ENCODE measurements at places on chromosomes 7 and 10.

GRCh38 chr7:31234836-31235605 lies 105.5 kb downstream of the NEUROD6 start:
- no peak for DNase-seq

GRCh38 chr7:33075818-33076518 lies 13.4 kb upstream of the NT5C3A start:
- no peak for DNase-seq

DNA sequence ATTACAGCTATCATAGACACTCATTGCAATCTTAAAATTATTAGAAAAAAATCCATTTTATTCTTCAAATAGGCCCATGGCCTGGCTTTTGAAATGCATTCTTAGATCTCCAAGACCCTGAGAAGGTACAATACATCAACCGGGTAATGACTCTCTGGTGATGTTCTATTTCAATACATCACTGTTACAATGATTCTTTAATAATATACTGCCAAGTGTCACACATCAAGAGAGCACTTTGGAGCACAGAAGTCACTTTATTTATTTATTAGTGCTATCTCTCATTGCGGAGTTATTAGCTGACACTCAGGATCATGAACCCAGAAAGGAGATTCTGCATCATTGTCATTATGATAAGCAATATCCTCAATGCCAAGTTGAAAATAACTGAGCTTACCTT lies 748.5 kb upstream of the MBL2 start:
- DNase-seq, result no peak

GRCh38 chr7:32890010-32890792 lies 1.4 kb downstream of the KBTBD2 start:
- DNase-seq, result peak; percentile 6

- peak; percentile 68 for DNase-seq
Measured at GRCh38 chr7:102272075-102272916, 14.4 kb upstream of the SH2B2 start.

- DNase-seq, result no peak
Measured at GRCh38 chr10:49737474-49738201, 24.5 kb downstream of the OGDHL start.

DNA sequence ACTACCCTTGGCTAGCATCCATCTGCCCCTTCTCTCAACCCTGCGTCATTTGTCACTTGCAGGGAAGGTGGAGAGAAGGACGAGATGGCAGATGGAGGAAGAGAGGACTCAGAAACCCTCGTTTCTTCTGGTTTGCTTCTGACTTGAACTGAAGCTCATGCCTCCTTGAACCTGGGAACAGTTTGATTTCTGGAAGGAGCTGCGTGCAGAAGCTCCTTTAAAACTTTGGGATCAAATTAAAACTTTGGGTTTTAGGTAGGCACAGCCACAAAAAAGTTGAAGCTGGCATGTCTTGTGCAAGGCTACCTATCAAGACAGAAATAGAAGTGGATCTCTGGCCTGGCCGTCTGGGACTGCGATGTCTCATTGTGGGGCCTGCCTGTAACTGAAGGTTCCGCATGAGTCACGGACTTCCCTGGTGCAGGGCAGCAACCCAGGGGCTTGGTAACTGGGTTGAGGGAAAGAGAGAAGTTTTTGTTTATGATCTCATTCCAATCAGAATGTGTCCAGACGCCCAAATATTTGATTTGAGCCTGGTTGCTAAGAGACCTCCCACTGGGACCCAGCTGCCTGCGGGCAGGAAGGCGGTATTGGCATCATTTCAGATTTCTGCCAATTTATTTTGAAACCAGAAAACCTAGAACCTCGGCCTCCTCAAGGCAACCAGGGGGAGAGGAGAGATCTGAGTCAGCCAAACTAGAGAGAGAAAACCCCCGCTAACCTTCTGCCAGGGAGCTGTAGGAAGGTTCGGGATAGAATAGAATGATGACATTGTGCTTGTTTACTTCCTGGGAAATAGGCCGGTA lies 15.8 kb upstream of the CAMK1D start:
- DNase-seq, result peak; percentile 9

GRCh38 chr7:18290865-18291264 lies 204.7 kb upstream of the HDAC9 start:
- no peak for DNase-seq

GRCh38 chr10:47094126-47094525 lies 182.9 kb downstream of the PTPN20 start:
- no peak for DNase-seq

DNA sequence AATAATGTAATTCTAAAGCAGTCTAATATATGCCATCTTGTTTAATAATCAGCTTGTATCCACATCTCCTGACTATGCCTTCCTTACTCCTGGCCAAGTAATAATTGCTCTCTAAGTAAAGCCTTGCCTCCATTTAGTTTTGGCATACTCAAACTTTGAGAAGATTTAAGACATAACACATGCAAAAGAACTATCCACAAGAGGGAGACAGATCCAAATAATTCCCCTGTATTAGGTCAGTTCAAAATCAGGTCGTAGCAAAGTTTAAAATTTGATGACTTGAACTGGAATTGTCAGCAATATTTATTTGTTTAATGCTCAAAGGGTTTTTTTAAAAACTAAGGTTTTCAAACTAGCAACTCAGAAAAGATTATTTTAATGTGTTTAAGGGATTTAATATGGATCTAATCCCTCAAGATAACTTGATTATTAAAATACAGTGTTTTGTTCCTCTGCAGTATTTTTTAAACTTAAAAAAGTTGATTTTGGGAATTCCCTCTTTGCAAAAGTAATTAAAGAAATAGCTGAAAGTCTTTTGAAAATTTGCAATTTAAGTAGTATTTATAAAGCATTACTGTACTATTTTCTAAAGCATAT lies 95.3 kb downstream of the HDAC9 start:
- no peak for DNase-seq

DNA sequence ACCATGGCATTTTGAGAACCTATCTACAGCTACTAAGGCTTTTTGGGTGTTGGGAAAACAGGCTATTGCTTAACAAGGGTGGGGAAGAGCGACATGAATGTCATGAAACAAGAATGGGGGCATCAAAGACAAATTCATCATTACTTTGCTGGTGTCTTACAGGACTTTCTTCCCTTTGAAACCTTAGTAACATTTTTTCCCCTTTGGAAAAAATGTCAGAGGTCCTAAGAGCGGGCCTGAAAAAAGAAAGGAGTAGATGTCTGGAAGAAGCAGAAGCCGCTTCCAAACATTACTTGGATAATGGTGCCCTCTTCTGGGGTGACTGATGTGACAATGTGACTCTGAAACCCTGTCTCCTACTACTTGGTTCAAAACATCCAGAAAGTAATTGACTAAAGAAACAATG lies 3.8 kb upstream of the DDX50 start:
- no peak for DNase-seq

GRCh38 chr10:4033341-4033896 lies 248.4 kb upstream of the KLF6 start:
- DNase-seq, result no peak

DNA sequence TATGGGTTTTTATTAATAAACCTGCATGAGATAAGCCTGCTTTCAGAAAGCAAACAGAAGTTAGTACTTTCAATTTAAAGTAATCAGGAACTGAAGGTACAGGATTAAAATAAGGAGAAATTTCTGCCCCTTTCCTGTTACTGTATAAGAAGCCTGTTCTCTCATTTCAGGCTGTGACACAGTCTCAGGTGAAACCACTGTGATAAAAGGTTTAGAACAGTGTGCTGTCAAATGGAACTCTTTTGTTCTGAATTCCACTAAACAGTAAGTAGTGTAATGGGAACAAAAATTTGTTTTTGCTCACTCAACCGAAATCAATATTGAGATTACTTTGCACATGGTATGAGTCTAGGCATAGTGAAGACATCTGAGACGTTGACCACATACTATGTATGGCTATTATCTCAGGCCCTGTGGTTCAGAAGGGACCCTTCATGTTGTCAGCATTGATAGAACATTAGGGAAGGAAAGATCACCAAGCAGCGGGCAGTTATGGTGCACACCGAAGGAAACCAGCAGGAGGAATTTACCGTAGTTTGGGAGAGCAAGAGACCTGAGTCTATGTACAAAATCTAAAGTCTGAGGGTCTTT lies 14.9 kb downstream of the HEPACAM2 start:
- DNase-seq, result no peak

DNA sequence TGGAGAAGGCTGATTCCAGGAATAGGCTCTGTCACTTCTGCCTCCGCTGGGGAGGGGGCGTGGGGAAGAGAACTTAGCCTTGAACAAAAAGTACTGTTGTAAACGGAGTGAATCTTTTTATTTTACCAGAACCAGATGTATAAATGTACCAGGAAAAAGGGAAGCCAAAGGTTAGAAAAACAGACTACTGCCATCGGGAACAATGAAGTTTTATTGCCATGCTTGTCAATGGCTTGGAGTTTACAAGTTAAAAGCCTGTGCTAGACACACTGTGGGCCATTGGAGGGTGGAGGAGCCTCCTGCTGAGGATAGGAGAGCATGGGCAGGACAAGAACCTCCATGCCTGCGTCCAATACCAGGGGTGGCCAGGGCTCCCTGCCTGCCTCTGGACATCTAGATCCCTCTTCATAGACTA lies 161.7 kb upstream of the LYZL2 start:
- DNase-seq, result no peak

- DNase-seq, result no peak
Measured at GRCh38 chr7:155538293-155538692, 8.1 kb downstream of the CNPY1 start.

DNA sequence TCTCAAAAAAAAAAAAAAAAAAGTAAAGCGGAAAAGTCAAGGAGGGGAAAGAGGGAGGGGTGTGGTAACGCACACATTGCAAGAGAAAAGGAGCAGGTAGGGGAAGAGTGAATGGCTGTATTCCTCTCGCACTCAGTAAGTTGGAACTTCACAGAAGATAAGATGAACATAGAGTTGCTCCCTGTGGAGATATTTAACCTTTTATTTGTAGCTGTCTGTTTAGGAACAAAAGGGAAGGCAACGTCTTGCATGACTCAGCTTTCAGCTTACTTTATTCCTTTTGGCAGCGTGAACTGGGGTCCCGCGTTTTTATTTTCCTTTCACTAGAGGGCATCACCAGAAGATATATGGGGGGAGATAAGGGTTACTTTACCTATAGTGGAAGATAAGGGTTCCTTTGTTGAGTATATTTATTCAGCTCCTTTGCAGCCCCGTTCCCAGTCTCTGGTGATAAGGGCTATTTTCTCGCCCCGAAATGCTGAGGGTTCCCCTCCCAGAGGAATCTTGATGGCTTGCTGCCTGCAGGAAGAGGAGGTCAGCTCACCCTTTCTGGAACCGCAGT lies 78.5 kb downstream of the APBB1IP start:
- DNase-seq, result no peak

DNA sequence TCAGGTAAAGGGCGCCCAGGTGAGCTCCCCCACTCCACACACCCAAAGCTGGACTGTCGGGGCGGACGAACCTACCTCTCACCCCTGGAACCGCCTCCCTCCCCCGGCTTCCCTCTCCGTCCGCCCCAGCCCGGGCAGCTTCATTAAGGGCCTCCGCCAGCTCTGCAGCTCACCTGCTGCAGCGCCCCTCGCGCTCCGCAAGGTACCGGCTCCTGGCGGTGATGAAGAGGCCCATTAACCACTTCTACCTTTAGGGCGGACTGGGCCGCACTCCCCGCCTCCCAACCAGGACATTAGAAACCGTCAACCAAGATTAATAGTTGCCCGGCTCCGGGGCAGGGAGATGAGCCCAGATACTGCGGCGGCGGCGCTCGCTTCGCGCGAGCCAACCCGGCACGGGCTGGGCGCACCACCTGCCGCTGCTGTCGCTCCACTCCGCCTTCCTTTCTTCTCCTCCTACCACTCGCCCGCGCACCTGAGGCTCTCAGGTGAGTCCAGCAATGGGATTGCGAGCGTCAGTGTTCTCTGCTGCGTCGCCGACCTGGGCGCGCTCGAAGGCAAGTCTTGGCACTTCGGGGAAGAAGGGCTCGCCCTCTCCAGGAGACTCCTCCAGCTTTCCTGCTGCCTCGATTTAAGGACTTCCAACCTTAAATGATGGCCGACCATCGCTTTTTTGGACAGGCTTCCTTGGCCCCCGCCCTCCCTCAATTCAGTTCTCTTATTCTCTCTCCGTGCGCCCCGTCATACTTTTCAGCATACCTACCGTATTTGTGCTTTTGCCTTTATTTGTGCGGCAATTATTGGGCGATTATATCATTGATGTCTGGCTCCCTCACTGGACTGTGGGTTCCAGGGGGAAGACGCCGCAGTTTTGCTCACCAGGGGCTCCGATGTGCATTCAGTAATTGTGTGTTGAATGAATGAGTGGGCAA lies 13.6 kb upstream of the KAZALD1 start:
- no peak for DNase-seq

GRCh38 chr7:68787566-68787965 lies 810.7 kb upstream of the AUTS2 start:
- DNase-seq, result no peak

GRCh38 chr7:9869566-9869965 lies 1104.1 kb upstream of the PHF14 start:
- no peak for DNase-seq

GRCh38 chr10:104317726-104318299 lies 20.5 kb downstream of the ITPRIP start:
- DNase-seq, result no peak

DNA sequence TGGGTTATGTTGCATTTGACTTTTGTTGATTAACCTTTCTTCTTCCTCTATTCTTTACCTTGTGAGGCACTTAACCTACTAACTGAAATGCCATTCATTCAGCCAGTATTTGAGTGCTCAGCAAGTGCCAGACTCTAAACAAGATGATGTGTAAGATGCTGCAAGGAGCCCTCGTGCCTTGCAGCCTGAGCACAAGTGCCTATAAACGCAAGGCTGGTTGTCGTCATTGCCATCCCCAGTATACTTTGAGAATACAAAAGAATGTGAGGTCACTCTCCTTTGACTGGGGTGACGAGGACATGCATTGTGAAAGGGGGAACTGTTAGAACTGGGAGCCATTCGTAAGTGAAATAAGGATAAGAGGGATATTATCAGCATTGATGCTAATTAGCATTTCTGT lies 103.0 kb downstream of the AUTS2 start:
- DNase-seq, result no peak

GRCh38 chr10:130485958-130486895 lies 350.0 kb downstream of the GLRX3 start:
- DNase-seq, result no peak

GRCh38 chr7:149610441-149611011 lies 112.9 kb upstream of the ZNF746 start:
- DNase-seq, result no peak

GRCh38 chr10:71211053-71211452 lies 1.3 kb upstream of the UNC5B start:
- no peak for DNase-seq

DNA sequence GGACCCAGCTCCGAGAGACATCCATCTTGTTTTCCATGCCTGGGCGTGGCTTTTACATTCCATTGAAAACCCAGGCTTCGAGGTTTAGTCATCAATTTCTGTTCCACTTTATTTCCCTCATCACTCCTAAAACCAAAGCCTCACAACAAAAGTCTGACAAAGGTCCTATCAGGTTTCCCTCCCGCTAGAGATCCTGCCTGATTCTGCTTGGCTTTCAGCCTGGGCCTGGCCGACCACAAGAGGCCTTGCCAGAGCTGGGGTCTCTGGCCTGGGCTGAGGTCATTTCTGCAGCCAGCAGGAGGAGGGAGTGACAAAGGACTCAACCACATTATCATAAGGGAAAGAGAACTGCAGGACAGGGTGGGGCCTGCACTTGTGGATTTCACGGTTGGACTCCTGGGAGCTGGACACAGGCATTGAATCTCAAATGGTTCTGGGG lies 167.0 kb downstream of the FANK1 start:
- no peak for DNase-seq

GRCh38 chr10:5814110-5815107 lies 1.2 kb upstream of the GDI2 start:
- DNase-seq, result no peak
